ENCODE measurements at places on chromosomes 3 and 15. TPM values are rescaled to one million over a fixed set of nuclear protein-coding genes. Genes with fewer than 3 reads are reported as not detected.

Gene CASR
- total RNA-seq: not detected

Gene PLA2G4F
- total RNA-seq: not detected

Gene CHST13
- not detected for total RNA-seq

Gene TMEM266
- total RNA-seq: under 0.01 TPM

Gene LRRFIP2
- 42.6 TPM for total RNA-seq

Gene GRK7
- total RNA-seq: not detected

Gene HES1
- 42.6 TPM for total RNA-seq

Gene MON1A
- 20.5 TPM for total RNA-seq
